Fibroblast of the conjunctiva (primary cell): ENCODE measurements at places on chromosomes 2 and 18.
A peak's percentile ranks its signal among the peaks of the same experiment; 100 is the strongest.

- peak; percentile 82 for DNase-seq
Observed at GRCh38 chr2:37585982-37586621, 85.3 kb downstream of the CDC42EP3 start.

- DNase-seq, result no peak
Observed at GRCh38 chr2:237873897-237874551, 14.6 kb downstream of the RAMP1 start.

GRCh38 chr2:42567806-42568400 lies 529 bp upstream of the MTA3 start:
- DNase-seq, result no peak

DNA sequence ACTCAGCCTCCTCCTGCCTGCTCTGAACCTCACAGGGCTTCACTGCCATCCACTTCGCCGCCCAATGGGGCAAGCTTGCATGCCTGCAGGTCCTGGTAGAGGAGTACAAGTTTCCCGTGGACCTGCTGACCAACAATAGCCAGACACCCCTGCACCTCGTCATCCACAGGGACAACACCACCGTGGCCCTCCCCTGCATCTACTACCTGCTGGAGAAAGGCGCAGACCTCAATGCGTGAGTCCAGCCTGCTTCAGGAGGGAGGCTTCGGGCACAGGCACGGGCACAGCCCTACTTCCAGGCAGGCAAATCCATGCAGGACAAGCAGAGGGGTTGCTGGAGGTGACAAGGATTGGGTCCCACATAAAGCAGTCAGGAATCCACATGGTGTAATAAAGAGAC lies 1.2 kb downstream of the ANKRD53 start:
- no peak for DNase-seq
